Endothelial cell of umbilical vein (primary cell): ENCODE measurements at places on chromosomes 13 and 19.
A peak's percentile ranks its signal among the peaks of the same experiment; 100 is the strongest.

GRCh38 chr19:57267291-57267690, 13.0 kb upstream of the ZNF460 start:
- no peak for DNase-seq

DNA sequence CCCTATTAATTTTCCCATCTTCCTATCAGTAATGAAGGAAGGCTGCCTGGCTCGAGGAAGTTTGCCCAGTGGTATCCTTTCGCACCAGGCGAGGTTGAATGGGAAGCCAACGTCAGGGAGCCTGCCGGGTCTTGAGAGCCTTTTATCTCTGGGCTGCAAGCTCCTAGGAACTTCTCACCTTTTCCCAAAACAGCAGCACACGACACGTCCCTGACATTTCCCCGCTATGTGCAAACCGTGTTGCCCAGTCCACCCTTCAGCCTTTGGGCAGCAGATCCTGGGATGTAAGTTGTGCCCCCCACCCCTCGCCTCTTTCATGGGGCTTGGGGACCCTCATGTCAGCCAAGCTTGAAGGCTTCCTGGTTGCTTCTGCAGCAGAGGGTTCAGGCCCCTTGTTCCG, 179.1 kb downstream of the ZNF536 start:
- DNase-seq: no peak

DNA sequence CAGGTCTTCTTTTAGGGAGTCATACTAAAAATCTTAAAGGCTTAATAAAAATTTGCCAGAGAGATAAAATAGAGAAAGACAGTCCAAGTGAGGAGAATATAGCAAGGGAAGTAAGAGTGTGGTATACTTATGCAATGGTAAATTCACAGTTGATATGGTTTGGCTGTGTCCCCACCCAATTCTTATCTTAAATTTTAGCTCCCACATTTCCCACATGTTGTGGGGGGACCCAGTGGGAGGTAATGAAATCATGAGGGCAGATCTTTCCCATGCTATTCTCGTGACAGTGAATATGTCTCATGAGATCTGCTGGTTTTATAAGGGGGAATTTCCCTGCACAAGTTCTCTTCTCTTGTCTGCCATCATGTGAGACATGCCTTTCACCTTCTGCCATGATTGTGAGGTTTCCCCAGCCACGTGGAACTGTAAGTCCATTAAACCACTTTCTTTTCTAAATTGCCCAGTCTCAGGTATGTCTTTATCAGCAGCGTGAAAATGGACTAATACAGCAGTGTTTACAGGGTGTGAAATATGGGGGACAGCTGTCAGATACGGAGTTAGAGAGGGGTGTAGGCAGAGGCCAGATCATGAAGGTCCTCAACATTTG, 115.4 kb downstream of the UGGT2 start:
- DNase-seq: no peak

GRCh38 chr19:53864308-53864836, 3.3 kb upstream of the MYADM start:
- no peak for DNase-seq

- DNase-seq: no peak
Observed at GRCh38 chr13:40070357-40070756, 414.9 kb downstream of the COG6 start.

GRCh38 chr19:28701491-28701890, 511.5 kb downstream of the UQCRFS1 start:
- DNase-seq: no peak

- DNase-seq: no peak
Observed at GRCh38 chr13:51619614-51620013, 35.4 kb downstream of the WDFY2 start.

GRCh38 chr13:46035066-46035465, 17.5 kb downstream of the ZC3H13 start:
- DNase-seq: no peak

GRCh38 chr13:87906411-87906810, 235.2 kb downstream of the SLITRK5 start:
- DNase-seq: no peak

DNA sequence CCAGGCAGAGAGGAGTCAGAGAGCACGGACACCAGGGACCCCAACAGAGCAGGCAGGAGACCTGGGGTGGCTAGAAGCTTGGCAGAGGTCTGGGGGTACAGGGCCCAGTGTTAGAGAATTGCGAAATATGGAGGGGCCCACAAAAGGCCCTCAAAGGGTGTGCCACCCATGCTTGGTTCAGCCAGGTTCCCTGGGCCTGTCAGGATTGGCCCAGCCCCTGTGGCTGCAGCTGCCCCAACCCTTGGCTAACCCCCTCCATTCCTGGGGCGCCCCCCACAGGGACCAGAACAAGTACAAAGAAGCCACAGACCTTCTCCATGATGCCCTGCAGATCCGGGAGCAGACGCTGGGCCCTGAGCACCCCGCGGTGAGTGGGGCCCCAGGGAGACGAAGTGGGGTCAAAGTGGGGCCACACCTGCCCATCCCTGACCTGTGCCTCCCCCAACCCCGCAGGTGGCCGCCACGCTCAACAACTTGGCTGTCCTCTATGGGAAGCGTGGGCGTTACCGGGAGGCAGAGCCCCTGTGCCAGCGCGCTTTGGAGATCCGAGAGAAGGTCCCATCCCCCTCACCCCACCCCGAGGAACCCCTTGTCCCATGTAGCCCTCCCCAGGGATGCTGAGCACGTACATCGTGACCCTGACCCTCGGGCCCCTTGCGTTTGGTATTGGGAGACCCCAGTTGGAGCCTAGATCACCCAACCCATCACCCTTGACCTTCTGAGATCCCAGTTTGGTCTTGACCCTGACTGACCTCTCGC, 8.0 kb downstream of the KLC3 start:
- DNase-seq: no peak

DNA sequence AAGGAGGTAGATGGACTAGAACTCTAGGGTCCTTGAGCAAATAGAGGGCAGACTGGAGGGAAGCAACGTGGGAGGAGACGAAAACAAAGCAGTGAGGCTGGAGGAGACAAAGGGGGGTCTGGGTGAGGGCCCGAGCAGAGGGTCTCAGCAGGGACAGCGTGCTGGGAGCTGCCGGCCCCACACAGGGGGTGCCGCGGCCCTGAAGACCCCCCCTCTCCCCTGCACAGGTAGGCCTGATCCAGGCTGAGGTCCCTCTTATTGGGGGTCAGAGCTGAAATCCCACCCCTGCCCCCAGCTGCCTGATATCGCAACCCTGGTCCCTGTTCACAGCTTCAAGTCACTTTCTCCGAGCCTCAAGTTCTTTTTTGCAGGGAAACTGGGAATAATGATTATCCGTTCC, 8.7 kb downstream of the EPS8L1 start:
- DNase-seq: no peak

DNA sequence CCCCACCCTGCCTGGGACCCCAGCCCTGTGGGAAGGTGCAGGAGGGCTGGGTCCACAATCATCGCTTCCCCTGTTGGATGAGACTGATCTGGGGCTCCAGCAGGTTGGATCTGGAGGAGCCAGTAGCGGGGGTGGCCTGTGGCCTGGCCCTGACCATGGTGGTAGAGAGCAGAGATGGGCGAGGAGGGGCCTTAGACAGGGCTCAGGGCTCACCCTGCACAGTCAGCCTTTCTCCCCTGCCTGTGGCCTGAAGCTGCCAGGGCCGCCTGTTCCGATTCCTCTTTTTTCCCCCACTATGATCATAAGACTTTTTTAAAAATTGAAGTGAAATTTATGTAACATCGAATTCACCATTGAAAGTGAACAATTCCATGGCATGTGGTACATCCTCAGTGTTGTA, 18.2 kb downstream of the SIN3B start:
- DNase-seq: no peak

- DNase-seq: no peak
Observed at GRCh38 chr19:43534305-43534815, 1.4 kb downstream of the ZNF575 start.

GRCh38 chr19:41758846-41759245, 3.5 kb downstream of the CEACAM6 start:
- no peak for DNase-seq

GRCh38 chr13:76715075-76715474, 171.1 kb downstream of the KCTD12 start:
- no peak for DNase-seq

DNA sequence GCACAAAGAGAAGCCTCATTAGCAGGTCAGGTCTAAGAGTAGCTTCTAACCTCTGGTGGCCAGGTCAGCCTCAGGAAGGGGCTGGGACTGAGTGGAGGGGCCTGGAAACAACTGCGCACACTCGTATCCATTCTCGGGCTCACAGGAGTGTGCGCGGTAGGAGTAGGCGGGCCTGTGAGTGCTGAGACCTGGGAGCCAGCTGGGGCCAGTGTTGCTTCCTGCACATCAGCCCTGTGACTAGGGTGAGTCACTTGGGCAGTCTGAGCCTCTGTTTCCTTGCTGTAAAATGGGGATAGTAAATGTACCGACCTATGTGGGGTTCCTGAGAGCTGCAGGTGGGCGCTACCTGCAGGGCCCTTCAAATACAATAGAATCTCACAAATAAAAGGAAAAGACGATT, 26.9 kb downstream of the SIN3B start:
- peak; percentile 11 for DNase-seq

DNA sequence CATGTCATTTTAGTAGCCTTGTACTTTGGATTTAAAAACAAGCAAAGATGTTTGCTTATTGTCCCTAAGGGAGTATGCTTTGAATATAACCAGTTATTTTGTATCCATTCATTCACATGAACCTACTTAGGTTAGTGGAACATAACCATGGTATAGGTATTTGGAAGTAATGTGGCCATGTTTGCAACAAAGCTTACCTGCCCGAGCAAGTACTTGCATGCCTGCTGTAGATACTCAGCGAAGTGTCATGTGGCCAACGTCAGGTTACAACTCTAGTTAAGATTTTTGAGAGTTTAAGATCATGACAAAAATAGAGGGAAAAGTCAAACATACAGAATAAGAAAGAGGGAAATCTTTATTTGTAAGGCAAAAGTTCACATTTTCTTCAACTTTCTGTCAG, 57.2 kb downstream of the COG6 start:
- DNase-seq: no peak

DNA sequence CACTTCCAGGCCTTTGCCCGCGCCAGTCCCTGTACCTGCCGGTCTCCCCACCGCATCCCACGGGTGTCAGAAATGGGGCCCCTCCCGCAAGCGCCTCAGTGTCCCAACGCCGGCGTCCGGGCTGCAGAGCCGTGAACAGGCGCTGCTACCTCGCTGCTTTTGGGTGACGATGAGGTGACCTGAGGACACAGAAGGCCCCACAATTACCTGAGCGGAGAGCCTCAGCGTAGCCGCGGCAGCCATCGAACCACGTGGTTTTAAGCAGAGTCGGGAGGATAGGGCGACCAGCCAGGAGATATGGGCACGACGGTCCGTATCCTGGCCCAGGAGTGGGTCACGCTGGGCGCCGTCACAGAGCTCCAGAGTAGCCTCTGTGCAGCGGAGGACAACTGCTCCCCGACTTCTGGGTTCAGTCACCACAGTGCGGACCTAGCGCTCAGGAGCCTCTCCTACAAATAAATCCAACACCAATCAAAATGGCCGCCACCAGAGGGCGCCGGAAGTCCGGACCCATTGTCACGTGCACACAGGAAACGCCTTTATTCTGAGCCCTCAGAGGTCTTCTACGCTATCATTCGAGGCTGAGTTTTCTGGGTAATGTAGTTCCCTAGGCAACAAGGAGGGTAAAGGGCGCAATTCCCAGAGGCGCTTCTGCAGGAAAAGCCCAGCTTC, at the start of gene ZNF814:
Gene ZNF814, minus strand, starts transcription at position 478 of the 672 bp plus-strand sequence. Its CDS starts 235 bp downstream, at position 243.
- peak; percentile 37 for DNase-seq
